ENCODE measurements at places on chromosomes 2 and 18.

DNA sequence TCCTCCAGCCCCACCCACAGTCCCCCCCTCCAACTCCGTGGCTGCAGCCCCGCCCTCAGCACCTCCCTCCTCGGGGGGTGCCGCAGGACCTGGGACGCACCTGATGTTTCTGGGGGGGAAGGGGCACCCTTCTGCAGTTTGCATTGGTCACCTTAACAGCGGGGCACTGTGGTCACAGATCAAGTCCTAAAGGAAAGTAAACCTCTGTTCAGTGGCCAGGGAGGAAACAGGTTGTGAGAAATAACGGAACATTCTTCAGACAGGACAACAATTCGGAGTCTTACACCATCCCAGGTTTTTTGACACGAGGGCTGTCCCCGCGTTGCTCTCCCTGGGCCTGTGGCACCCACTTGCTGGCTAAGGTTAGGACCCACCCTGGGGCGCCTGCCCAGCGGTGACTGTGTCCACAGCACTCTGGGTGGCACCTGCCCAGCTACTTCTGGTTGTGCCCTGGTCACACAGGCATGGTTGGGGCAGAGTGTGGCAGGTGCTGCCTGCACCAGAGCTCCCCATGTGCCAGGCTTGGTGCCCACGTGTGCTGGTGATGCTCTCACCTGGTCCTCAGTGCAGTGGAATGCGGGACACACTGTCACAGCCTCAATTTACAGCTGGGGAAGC lies 93.5 kb upstream of the OTOS start:
- peak; percentile 45 for DNase-seq

- DNase-seq = no peak
Measured at GRCh38 chr2:239283288-239283945, 117.4 kb downstream of the HDAC4 start.

DNA sequence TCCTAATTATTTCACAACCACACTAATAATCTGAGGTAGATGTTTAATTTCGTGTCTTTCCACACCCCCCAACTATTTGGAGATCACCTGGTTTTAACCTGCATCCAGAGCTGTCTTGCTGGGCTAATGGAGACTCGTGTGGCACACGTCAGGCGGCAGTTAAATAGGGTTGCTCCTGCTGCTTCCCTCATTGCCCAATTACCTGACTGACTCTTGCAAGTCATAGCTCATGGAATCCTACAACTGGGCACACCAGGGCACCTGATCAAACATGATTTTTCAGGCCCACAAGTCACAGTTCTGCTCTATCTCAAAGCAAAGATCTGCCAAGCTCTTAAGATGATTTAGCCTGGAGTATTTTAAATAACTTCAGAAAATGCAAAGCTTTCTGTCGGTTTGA lies 1430.4 kb upstream of the ACVR2A start:
- no peak for DNase-seq

GRCh38 chr18:46736135-46736534 lies 20.7 kb downstream of the ST8SIA5 start:
- no peak for DNase-seq

GRCh38 chr2:8659735-8660492 lies 21.9 kb upstream of the ID2 start:
- no peak for DNase-seq

- DNase-seq = no peak
Measured at GRCh38 chr18:74171910-74172606, 23.7 kb downstream of the TIMM21 start.

- DNase-seq = no peak
Measured at GRCh38 chr18:13403786-13404549, 185.4 kb downstream of the LDLRAD4 start.

GRCh38 chr2:202299712-202300111 lies 34.1 kb downstream of the NOP58 start:
- DNase-seq = no peak

GRCh38 chr2:32965523-32966171 lies 18.9 kb downstream of the LTBP1 start:
- no peak for DNase-seq

GRCh38 chr2:150705767-150706166 lies 218.3 kb upstream of the RND3 start:
- no peak for DNase-seq

DNA sequence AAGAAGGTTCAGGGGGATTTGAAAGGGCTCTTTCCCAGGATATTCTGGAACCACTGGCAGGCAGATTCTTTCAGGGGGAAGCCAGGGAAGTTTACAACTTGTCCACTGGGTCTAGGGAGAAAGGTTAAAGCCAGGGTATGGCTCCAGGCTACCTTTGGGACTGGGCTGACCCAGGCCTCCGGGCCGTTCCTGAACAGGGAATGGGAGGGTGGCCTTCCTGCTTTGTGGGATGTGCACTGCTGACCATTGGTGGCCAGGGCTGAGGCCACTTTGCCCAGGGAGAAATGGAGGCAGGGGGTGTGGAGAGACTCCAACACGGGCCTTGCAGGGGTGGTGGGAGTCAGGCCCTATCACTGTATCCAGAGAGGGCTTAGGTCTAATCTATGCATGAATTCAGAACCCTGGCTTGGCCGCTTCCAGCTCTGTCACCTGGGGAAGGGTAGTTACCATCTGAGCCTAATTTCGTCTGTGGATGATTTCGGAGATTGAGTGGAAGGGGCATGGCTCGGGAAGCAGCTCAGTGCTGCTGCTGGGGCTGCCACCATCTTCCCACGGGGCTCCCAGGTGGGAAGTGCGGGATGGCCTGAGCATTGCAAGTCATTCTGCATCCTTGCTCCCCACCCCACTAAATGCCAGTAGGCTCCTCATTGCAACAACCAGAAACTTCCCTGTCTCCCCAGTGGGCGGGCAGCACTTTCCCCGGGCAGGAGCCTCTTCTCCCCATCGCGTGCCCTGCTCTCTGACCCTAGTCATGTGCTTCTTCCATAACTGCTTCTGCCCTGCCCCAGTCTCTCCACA lies 57.1 kb upstream of the OTOF start:
- DNase-seq = no peak

DNA sequence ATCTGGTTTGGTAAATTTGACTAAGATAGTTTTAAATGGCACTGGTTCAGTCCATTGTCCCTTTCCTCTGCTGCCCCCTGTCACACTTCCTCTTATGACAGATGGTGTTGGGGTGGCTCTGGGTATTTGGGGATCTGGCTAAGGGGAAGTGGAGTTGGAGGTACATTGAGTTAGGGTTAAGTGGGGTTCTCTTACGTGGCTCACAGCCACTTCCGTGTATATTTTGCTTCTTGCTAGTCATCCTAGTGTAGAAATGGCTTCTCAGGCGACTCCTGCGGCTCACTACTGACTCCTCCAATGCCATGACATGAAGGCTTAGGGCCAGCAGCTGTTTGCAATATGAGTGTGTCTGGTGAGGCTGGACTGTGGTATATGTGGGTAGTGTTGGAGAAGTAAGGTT lies 187.0 kb downstream of the HAUS1 start:
- no peak for DNase-seq

DNA sequence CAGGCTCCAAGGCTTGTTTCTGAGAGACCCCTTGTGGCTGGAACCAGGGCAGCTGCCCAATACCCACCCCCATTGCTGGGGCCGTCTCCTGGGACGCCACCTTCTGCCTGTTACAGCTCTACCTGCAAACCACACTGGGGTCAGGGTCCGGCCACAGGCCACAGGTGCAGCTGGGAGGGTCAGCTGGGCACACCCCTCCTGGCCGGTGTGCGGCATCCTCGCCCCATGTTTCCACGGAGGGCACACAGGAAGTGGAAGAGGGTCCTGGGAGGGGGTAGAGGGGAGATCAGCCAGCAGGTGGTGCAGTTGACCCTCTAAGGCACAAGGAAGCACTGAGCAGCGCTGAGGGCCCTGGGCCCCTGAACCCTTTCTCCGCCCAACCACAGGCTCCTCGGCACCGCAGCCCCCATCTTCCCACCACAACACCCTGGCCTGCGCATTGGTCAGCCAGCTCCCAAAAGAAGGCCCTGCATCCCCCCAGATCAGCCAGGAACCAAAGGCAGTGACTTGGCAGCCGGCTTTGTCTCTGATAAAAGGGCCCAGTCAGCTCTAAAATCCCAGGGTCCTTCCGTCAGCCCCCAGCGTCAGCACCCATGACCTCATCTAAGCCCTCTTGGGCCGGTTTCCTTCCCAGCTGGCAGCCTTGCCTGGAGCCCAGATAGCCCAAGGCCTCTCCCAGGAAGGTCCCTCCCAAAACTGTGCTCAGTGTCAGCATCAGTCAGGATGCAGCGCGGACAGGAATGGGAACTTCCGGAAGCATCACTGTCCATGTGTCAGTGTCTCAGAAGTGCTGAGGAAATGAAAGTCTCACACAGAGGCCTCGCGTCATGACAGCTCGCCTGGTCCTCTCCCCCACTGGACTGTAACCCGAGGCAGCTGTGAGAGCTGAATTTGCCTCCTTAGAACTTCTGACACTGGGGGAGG lies 1.7 kb downstream of the ERFE start:
- DNase-seq = peak; percentile 19

GRCh38 chr2:155033652-155034051 lies 335.2 kb downstream of the KCNJ3 start:
- no peak for DNase-seq

GRCh38 chr18:38851526-38851925 lies 1285.9 kb upstream of the CELF4 start:
- no peak for DNase-seq

DNA sequence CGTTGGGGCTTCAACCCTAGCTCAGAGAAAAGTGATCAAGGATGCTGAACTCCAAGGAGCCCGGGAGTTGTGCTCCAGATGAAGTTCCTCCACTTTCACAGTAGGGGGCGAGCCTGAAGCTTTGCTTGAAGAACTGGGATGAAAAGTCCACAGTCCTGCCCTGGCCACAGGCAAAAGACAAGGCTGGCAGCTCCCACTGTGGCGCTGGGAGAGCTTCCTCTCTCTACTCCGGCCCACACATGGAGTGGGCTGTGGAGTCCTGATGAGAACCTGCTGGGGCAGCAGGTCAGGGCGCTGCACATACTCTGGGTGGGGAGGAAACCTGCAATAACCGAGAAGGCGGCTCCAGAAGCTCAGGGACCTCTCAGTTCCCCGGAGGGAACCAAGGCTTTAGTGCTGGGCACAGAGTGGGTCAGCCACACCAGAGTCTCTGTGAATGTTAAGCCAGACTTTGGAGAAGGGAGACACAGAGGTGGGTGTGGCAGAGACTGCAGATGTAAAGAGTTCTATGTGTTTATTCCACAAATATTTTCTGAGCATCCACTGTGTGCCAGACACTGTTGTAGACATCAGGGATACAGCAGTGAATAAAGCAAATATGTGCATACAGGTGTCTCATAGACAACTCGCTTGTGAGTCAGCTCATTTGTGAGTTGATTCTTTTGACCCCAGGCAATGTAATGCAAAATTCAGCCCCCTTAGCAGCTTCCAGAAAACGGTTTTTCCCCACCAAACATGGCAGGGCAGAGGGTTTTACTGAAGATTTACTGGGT lies 48.0 kb upstream of the MRPL33 start:
- no peak for DNase-seq

- DNase-seq = no peak
Measured at GRCh38 chr18:35507192-35507591, 9.4 kb upstream of the INO80C start.

GRCh38 chr2:172976116-172976515 lies 99.5 kb upstream of the MAP3K20 start:
- no peak for DNase-seq

DNA sequence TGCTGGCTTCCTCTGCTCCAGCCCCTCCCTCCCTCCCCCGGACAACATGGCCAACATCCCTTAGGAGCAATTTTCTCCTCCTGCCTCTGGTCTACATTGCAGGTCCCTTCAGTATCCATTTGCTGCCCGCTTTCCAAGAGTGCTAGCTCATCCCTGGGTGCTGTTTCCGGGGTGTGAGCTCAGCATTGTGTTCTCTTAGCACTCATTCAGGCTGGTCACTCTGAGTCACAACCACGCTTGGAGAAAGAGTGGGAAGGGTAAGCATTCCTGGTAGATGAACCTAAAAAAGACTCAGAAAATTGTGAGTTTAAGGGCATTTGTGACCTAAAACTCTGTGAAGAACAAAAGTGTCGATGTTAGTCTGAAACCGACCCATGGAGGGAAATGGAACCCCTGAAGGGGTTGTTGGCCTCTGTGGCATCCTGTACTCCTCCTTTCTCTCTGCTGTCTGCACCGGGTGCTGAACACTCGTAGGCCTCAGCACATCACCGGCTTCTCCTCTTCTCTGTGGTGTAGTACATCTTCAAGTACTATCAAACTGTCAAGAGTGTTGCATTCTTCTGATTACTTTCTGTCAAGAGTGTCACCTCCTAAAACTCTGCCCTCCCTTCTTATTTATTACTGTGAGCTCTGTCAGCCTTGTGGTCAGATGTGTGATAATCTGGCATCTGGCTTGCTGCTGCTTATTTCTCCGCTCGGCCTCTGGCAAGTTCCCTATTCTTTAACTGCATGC lies 73.0 kb downstream of the CTNNA2 start:
- no peak for DNase-seq

DNA sequence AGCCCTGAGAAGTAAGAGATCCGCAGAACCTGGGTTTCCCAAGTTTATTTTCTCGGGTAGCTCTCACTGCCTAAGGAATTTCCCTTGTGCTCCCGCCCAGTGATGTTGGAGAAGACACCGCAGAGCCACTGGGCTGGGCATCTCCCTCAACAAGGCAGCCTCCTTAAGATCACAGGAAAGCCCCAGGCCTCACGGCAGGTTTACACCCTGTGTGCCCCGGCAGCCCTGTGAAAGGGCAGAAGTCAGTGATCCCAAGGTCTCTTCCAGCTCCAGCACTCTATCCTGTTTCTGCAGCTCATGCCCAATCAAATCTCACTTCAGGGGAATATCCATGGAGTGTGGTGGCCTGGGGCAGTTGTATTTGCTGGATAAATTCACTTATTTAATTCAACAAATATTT lies 66.5 kb downstream of the ACTR2 start:
- DNase-seq = no peak

- no peak for DNase-seq
Measured at GRCh38 chr2:117661619-117662018, 152.9 kb upstream of the DDX18 start.

GRCh38 chr2:25339791-25340180 lies 1.9 kb downstream of the DNMT3A start:
- no peak for DNase-seq

GRCh38 chr2:64655018-64655664 lies 1.4 kb upstream of the SERTAD2 start:
- DNase-seq = no peak
